ENCODE measurements at places on chromosomes 11 and 22.

DNA sequence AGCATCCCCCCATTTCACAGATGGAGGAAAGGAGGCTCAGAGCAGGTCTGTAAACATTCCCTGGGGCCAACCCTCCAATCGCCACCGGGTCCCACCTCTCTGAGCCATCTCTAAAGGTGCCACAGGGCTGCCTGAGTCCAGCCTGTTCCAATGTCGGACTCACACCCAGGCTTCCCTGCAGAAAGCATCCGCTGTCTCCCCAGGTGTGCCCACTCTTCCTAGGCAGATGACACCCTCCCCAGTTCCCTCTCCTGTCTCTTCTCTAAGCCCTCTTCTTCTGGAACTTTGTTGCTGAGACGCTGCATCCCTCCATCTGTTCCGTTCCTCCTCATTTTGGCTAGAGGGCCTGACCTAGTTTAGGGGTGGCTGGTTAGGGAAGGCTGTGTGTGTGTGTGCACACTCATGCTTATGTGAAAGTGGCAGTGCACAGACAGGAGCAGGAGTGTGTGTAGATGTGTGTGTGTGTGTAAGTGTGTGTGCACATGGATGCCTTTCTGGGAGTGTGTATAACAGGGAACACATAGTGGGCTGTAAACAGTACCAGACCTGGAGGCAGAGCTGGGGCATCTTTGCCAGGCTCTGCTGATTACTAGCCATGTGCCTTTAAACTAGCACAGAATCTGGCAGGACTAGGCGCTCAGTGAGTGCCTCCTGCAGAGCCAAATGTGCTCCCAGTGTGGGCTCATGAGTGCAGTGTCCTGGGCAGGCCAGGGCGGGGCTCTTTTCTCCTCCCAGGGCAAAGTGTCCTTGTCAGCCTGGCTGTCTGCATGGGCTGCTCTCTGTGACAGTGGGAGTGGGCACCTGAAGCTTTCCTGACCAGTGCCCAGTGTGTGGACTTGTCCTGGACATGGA, 77.3 kb upstream of the NECTIN1 start:
- no peak for DNase-seq

DNA sequence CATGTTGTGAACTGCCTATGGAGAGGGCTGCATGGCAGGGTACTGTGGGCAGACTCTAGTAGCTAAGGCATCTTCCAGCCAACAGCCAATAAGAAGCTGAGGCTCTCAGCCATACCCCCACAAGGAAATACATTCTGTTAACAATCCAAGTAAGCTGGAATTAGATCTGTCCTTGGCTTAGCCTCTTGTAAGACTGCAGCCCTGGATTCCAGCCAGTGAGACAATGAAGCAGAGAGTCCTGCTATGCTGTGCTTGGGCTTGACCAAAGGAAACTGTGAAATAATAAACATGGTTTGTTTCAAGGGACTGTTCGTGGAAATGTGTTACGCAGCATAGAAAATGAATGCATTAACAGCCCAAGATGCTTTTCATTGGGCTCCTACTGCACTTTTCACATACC, 1097.4 kb upstream of the CCDC90B start:
- DNase-seq: no peak

DNA sequence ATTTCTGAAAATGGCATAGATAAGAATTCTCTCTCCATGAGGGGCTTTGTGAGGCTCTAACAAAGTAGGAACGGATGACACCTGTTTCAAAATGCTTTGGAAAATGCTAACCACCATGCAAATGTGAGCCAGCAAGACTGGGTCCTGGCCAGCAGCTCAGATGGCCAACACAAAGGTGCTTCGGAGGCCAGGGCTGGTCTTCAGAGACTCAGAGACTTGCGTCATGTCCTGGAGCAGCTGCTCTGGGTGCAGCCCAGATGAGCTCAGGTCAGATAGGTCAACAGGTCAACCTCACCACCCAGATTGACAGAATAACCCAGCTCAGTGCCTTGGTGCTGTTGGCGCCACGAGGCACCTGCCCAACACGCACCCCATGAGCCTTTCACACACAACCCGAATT, 12.0 kb upstream of the TMEM121B start:
- no peak for DNase-seq

DNA sequence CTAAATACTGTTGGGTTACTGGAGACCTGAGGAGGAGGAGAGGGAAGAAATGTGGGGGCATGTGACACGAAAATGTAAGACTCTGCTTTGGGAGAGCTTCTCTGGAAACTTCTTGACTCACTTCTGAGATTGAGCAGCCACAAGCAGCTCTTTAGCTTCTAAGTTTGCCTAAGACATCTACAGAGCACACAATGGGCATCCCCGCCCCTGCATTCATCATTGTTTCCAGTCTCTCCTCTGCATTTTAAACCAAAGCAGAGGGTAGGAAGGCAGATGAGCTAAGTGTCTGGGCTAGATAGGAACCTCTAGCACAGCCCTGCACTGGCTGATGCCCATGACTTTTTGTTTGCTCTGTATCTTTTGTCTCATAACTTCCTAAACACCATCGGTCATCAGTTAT, 2.1 kb upstream of the OR52D1 start:
- no peak for DNase-seq

DNA sequence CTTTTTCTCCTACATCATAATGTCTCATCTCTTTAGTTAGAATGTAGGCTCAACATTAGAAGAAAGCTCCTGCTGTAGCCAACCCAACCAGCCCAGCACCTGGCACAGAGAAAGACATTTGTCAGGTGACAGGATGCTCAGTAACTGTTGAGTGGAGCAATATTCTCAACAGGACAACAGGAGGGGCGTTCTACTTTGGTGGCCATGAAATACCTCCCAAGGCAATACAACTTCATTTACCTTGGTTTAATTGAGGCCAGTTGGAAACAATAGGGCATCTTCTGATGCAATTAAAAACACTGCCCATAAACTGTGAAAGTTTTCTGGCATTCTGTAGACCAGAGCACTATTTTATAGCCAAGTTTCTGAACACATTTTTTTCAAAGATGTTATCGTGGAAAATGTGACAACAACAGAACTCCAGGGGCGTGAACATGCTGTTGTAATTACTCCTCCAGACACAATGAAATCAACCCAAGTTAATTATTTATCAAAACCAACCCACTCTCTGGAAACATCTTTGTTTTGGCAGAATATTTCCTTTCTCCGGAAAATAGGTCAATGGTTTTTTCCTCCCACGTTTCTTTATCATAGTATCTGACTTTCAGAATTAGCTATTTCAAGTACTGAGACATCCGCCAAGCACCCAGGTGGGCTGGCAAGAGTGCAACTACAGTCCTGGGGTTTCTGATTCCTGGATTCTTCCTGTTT, 538.1 kb downstream of the SOX6 start:
- no peak for DNase-seq

DNA sequence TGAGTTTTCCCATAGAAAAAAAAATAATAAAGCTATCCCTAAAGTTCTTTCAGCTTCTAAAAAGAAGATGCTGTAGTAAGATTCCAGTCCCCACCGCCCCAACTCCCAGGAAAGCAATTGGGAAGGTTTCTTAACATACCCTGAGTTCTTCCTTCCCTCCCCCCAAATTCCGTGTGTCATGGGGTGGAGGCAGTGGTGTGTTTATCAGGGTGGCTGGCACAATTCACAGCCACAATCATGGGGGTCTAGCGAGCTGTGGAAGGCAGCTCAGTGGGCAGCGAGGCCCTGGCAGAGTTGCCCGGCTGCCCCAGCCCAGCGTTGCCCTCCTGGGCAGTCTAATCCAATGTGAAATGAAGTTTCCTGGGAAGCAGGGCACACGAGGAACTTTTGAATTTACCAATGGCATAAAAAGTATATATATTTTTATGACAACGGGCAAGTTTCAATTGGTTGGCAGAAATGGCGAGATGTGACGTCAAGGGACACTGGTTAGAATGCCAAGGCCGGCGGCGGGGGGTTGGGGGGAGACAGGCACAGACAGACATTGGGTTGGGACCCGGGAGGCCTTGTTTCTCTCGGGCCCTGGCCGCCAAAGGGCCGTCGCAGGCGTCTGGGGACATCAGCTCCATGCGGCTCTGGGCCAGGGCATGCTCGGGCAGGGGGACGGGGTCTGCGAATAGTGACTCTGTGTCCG, 80.7 kb upstream of the PPARA start:
- DNase-seq: peak; percentile 90

DNA sequence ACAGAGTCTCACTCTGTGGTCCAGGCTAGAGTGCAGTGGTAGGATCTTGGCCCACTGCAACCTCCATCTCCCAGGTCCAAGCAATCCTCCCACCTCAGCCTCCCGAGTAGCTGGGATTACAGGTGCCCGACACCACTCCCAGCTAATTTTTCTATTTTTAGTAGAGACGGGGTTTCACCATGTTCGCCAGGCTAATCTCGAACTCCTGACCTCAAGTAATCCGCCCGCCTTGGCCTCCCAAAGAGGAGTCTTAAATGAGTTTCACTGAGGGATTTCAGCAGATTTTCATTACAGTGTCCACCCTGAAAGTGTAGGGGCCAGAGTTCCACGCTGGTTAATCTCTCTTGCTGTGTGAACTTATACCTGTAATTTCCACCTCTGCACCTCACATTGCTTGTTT, 412 bp upstream of the RPS3 start:
- DNase-seq: no peak

DNA sequence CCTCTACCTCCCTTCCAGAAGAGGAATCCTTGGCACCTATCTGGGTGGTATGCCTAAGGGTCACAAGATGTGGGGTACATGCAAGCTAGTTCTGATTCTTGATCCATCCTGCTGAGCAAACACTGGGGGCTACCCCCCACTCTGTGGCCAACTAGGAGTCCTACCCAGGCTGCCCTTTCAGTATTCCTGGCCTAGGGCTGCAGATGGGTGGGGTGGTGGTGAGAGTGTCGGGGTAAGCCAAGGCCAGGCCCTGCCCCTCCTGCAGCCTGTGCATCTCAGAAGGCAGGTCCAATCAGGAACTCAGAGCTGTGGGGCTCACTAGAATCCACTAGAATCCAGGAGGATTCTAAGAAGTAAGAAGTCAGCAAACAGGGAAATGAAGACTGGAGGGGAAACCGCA, 10.9 kb downstream of the SSH3 start:
- DNase-seq: no peak

GRCh38 chr11:114705280-114706024, 27.1 kb downstream of the NXPE2 start:
- DNase-seq: no peak

DNA sequence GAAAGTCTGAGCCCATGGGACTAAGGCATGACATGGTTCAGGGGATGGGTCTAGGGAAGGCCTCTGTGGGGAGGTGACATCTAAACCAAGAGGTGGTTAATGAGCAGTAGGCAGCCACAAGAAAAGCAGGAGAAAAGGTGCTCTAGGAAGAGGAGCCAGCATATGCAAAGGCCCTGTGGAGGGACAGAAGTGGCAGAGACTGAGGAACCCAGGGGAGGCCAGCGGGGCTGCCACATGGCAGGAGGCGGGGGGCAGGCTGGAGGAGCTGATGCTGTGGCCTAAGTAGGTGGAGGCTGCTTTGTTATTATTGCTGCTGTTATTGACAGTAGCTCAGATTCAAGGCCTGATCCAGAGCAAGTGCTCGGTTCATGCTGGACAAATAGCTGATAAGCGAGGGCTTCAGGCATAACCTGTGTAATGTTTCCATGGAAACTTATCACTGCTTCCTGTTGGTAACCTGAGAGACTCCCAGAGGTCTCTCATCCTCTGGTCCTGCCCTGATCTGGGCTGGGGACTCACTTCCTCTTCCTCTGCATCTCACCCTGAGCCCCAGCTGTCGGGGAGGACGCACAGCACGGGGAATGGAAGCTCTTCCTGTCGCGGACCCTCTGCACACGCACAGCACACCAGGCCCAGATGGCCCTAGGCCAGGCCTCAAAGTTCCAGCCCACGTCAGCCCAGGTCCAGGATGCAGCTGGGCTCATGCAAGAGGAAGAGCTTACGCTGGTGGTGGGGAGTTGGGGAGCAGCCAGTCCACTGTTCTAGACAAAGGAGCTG, 75.2 kb upstream of the TP53I11 start:
- peak; percentile 19 for DNase-seq

DNA sequence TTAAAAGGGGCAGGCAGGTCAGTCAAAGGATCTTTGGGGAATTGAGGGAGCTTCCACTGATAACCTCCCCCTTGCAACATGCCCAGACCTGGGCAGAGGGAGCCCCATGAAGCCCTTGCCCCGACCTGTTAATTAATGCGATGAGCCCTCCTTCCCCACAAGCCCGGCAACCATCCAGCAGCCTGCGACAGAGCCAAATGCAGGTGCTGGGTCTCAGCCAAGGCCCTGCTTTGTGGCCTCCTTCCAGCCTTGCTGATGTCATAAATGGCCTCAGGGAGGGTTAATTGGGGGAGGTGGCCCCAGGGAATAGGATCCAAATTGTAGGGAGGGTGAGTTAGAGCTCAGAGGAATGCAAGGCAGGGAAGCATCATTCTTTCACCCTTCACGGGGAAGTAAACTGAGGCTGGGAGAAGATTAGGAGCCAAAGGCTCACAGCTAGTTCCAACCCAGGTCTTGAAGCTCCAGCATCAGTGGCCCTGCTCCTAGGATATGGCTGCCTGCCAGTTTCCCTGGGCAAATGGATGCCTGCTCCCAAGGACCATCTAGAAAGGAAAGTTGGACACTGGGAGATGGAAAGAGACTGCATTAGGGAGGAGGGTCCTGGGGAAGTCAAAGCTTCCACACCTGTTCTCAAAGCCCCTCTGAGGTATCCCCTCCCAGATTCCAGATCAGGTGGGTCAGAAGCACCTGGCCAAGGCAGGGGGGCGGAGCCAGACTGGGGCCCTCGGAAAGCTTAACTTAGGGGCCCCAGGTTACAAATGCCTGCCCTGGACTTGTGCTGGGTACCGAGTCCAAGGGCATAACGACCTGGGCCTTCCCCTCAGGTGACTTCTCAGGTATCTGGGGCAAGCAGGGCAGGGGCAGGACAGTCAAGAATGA, 34.1 kb downstream of the LMO1 start:
- peak; percentile 76 for DNase-seq

DNA sequence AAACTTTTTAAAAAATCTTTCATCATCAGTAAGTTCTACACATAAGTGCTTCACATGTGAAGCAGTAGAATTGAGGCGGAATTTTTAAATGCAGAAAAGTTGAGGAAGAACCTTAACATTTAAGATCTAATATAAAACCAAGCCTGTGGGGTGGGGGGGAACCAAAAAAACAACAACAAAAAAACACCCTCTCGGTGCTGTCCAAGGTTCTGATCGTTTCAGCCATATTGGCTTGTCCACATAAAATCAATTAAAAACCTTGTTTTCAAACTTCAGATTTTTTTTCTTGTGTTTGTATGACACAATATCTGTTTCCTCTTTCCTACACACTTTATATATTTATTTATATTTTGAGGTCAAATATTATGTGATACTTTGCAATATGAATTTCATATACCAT, 130.0 kb downstream of the WNT7B start:
- DNase-seq: no peak

GRCh38 chr11:83726316-83726715, 440.1 kb upstream of the CCDC90B start:
- DNase-seq: no peak

DNA sequence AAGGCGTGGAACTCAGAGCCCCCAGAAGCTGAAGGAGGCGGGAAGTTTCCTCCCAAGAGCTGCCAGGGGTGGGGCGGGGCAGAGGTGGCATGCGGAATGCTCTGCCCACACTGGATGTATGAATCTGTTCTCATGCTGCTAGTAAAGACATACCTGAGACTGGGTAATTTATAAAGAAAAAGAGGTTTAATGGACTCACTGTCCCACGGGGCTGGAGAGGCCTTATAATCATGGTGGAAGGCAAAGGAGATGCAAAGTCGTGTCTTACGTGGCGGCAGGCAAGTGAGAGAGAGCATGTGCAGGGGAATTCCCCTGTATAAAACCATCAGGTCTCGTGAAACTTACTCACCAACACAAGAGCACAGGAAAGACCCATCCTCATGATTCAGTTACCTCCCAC, 57.6 kb downstream of the SMIM38 start:
- DNase-seq: no peak
